ENCODE measurements at places on chromosomes 1 and 21.

DNA sequence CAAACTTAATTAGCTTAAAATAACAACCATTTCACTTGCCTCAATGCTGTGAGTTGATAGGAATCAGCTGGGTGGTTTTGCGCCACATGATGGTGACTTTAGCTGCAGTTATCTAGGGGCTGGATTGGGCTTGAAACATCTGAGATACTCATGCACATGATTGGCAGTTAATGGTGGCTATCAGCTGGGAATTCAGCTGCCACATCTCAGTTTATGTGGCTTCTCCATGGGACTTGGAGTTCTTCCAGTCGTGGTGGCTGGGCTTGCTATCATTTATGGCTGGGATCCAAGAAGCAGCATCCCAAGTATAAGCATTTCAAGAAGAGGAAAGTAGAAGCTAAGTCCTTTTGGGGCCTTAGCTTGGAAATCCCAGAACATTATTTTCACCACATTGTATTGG lies 36.4 kb downstream of the PDC start:
- no peak for DNase-seq

DNA sequence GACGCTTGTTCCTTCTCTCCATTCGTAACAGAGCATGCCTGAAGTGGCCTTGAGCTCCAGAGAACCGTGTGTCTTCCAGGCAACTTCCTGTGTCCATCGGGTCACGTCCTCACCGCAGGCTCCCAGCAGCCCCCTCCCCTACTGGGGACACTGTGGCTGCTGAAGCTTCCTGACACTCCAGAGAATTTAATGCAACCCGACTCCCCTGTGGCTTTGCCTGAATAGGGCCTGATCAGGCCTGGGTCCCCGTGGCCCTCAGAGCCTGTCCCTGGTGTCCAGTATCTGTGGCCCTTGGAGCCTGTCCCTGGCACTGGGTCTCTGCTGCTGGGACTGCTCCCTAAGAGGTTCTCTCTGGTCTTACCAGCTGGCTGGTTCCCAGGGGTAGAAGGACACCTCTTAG lies 219.7 kb upstream of the VAMP3 start:
- no peak for DNase-seq

GRCh38 chr1:45478121-45478814 lies 12.7 kb downstream of the TESK2 start:
- no peak for DNase-seq

DNA sequence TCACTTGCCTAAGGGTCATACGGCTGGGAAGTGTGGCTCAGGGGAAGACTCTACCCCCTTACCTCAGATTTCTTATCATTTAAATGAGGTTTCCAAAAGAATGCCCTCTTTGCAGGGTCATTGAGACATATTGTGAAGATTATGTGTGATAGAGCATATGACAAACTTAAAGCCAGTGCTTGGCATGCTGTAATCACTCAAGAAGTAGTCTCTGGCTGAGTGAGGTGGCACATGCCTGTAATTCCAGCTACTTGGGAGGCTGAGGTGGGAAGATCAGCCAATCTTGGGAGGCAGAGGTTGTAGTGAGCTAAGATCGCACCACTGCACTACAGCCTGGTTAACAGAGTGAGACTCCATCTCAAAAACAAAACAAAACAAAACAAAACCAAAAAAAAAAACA lies 7.5 kb upstream of the LDLRAD2 start:
- no peak for DNase-seq

DNA sequence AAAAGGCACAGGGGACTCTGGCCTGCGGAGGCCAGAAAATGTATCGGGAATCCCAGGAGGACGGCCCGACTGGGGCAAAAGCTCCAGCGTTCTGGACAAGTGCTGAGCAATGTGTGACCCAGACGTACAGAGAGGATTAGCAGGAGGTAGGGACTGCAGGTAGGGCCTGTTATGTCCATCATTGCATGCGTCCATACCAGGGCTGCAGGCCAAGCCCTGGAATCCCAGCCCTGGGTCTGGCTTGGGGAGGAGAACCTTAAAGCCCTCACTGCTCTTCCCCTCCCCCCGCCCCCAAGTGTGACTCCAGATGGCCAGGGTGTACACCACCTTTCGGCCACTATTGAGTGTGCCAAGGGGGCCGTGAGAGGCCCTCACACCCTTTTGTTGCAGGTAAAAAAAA lies 2.0 kb downstream of the RNF207 start:
- DNase-seq: no peak

DNA sequence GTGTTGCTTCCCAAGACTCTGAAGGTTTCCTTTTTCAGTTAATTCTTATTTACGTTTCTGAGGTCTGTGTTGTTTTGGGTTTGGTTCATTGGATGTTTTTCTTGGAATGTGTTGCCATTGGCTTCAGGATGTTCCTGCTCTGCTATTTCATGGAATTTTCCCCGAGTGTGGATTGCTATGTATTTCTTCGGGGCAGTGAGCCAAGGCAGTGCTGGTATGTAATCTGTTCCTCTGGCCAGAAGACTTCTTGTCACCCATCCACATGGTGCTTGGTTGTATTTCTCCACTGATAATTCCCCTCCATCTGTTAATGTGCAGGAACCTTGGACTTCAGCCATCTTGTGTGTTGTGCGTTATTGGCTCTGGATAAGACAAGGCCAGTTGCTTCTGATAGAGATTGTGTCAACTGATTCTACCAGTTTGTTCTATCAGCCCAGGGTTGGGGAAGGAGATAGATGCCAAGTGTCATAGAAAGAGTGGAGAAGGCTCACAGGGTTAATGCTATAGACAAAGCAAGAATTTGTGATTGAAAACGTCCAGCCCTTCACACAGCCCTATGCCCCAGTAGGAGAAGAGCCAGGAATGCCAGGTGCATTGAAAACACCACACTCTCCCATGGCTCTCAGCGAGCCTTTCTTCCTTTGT lies 505.2 kb downstream of the PLPP3 start:
- DNase-seq: no peak
